ENCODE measurements at places on chromosomes 4 and X. TPM values are rescaled to one million over a fixed set of nuclear protein-coding genes. Genes with fewer than 3 reads are reported as not detected.

DNA sequence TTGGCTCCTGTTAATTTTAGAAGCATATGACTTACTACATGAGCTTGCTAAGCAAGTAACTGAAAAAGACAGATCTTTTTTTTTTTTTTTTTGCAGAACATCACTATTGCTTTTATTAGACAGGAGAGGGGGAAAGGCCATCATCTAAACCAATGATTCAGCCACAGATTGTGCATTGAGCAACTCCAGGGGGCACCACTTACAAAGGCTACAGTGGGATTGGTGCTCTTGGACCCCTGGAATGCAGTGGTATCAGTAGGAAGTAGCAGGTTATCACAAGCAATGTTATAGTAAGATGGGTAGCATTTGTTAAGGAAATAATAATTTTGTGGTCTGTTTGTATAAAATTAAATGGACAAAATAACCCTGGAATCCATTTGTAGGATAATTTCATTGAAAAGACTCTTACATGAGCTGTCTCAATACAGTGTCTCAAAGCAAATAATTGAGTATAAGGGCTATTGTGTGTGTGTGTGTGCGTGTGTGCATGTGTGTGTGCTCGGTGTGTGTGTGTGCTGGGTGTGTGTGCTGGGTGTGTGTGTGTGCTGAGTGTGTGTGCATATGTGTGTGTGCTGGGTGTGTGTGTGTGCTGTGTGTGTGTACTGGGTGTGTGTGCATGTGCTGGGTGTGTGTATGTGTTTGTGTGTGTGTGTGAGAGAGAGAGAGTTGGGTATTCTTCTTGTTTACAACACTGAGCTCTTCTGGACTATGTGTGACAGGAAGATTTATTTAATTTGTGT is 296.3 kb downstream of the PCDH7 start:
- no peaks in the 10 kb centered on the region for H3K4me1 ChIP-seq

DNA sequence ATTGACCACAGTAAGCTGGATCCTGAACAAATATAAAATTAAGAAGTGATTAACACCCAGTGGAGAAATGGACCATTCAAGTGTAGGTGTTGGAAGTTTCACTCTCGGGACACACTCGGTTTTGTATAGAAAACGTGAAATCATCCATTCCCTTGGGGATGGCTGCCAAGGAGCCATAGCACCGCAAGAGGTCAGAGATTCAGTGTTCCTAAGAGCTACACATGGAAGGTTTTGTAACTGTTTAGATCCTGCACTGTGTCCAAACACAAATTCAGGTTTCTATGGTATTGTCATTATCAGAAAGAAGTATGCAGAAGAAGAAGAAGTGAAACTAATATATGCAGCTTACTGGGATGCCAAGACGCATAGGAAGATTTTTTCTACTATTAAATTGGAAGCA is 281.0 kb downstream of the LDB2 start:
- peak; percentile 55 for DNase-seq
- H3K4me1 ChIP-seq: no peaks in the 10 kb centered on the region
- no peak overlapping the region for H3K4me3 ChIP-seq
- H3K27ac ChIP-seq: no peak overlapping the region

- no peak overlapping the region for H3K4me3 ChIP-seq
- DNase-seq: peak; percentile 78
- no peaks in the 10 kb centered on the region for H3K36me3 ChIP-seq
- H3K27ac ChIP-seq: no peak overlapping the region
- no peaks in the 10 kb centered on the region for H3K27me3 ChIP-seq
Measured at GRCh38 chr4:6688879-6689505, 4.7 kb upstream of the S100P start.

DNA sequence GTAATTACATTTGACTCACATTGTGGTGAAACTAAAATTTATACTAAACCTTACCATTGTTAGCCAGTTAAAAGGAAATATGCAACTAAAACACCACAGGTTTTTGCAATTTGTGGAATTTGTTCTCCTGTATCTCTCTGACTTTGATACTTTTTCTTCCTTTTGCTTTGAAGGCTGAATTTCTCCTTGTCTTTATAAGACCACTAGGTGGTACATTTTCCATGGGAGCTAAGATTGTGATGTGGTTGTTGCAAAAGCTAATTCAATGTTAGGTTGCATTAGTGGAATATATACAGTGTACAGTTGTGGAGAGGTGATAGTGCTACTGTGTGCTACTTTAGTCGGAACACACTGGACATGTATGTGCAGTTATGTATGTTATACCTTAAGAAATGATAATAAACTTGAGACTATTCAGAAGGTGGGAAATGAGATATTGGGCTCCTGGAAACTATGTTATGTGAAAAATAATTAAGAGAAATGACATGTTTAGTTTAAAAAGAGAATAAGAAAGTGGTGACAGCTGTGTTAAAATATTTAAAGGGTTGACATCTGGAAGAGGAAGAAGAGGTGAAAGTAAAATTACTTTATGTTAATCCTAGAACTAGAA is 70.3 kb downstream of the ARL9 start:
- no peak for DNase-seq
- no peaks in the 10 kb centered on the region for H3K27me3 ChIP-seq
- no peaks in the 10 kb centered on the region for H3K4me1 ChIP-seq

- no peaks in the 10 kb centered on the region for H3K27me3 ChIP-seq
- H3K36me3 ChIP-seq: no peaks in the 10 kb centered on the region
- no peak within 1 kb of the TSS for H3K27ac ChIP-seq
- peak within 1 kb of the TSS; percentile 74 for H3K4me3 ChIP-seq
- H3K4me1 ChIP-seq: no peaks in the 10 kb centered on the region
- peak; percentile 29 for DNase-seq
Measured at GRCh38 chrX:153598541-153599191, at the start of gene CCNQ. CCNQ (minus strand) TSS chrX:153599139; CDS start chrX:153599073, 66 bp downstream.

DNA sequence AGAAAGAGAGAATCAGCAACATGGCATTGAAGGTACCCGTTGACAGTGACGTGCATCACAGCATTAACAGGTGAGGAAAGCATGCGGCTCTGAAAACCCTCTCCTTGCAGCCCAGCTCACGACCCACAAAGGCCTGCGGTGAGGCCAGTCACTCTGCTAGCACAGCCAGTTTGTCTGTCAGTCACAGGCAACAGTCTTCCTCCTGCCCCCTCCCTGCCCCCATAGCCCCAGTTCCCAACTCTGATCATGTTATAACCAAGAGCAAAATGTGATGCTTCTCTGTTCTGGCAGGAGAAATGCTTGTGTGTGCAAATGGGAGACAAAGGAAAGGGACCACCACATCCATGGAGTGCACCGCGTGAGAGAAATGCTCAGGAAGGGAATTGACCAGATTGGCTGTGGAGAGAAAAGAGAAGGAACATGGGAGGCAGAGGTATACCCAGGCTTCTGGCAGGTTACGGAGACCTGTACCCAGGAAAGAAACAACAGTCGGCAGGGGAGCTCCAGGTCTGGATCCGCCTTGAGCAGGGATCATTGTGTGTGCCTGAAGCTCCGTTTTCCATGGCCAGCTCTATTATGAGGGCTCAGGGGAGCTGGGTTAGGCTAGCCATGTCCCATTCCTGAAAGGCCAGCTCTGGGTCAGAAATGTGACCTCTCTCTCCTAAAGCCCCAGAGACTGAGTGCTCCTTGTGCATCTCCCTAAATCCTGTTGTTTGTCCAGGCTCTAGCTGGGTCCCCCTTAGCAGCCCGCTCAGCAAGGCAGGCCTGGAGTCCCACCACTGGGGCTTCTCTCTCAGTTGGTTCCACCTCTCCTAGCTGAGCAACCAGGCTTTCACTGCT is 139.7 kb upstream of the MAMLD1 start:
- no peak overlapping the region for H3K27ac ChIP-seq
- DNase-seq: no peak
- H3K36me3 ChIP-seq: no peaks in the 10 kb centered on the region
- H3K4me3 ChIP-seq: no peak overlapping the region

DNA sequence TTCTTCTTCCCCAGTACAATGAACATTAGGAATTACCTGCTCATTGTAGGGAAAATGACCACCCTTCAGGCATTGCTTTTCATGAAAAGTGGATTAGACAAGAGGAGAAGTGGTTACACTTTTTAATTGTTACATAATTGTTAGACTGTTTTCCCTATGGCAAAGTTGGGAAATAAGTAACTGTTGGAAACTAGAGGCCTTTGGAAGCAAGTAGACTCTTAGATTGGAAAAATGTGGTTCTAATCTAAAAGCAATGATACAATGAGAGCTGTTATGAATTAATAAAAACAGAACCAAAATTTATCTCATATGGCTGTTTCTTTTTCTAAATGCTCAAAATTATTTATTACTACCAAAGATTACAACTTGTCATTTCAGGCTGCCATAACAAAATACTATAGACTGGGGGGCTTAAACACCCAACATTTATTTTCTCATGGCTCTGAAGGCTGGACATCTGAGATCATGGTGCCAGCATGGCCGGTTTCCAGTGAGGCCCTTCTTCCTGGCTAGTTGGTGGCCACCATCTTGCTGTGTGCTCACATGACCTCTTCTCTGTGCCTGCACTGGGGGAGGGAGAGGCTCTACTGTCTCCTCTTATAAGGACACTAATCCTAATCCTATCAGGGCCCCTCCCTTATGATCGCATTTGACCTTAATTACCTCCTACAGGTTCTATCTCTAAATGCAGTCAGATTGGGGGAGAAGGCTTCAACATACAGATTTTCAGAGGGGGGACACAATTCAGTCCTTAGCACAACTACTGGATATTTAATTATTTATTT is 12.5 kb downstream of the CC2D2A start:
- peaks cover 3% of the 10 kb centered on the region for H3K36me3 ChIP-seq
- H3K27ac ChIP-seq: no peak overlapping the region
- H3K27me3 ChIP-seq: no peaks in the 10 kb centered on the region
- H3K4me1 ChIP-seq: no peaks in the 10 kb centered on the region

DNA sequence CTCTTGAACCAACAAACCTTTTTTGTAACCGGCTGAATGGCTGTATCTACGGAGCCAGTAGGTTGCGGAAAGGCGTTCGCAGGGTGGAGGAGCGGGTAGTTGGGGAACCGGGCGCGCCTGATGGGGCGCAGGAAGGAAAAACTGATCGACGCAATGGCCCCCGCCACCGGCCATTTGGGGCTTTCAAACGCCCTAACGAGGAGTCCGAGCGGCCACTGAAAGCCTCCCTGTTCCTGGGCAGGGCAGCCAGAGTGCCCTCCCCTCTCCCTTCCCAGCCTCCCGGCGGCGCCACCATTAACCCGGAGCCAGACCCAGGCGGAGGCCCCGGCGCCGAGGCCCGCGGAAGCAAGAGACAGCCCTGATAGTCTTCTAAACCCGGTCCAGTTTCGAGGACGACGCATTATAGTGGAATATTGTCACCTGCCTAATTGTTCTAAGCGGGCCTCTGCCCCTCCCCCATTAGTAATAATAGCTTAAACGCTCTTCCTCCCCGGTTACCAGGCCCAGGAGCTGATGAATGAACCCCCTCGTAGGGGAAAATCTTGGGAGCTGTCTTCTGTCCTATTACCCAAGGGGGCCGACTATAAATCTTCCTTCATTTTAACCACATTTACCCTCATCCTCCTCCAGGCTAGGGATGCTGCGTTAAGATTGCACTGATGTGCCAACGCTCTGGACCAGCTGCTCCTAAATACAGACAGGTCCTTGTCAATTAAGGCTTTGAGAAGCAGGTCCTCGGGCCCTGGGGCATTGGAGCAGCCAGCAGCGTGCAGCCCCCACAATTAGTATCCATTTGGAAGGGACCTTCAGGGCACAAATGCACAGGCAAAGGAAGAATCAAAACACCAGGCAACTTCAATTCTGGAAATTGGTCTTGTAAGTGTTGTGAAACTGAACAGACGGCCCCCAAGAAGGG is 61.6 kb upstream of the TMEM33 start:
- peaks cover 65% of the 10 kb centered on the region for H3K27me3 ChIP-seq
- H3K4me1 ChIP-seq: no peaks in the 10 kb centered on the region
- DNase-seq: no peak

- H3K36me3 ChIP-seq: no peaks in the 10 kb centered on the region
- H3K27ac ChIP-seq: no peak overlapping the region
- no peak for DNase-seq
- no peaks in the 10 kb centered on the region for H3K4me1 ChIP-seq
- no peaks in the 10 kb centered on the region for H3K27me3 ChIP-seq
- no peak overlapping the region for H3K4me3 ChIP-seq
Measured at GRCh38 chr4:128298852-128299251, 11.2 kb upstream of the PGRMC2 start.

GRCh38 chr4:42149004-42149403 is 3.5 kb downstream of the BEND4 start:
- no peaks in the 10 kb centered on the region for H3K36me3 ChIP-seq
- H3K4me1 ChIP-seq: no peaks in the 10 kb centered on the region
- no peak for DNase-seq
- H3K27me3 ChIP-seq: no peaks in the 10 kb centered on the region
- no peak overlapping the region for H3K4me3 ChIP-seq

- no peak overlapping the region for H3K4me3 ChIP-seq
- no peaks in the 10 kb centered on the region for H3K4me1 ChIP-seq
- no peak overlapping the region for H3K27ac ChIP-seq
- no peak for DNase-seq
Measured at GRCh38 chrX:142363501-142363900, 158.4 kb upstream of the MAGEC2 start.

- H3K36me3 ChIP-seq: no peaks in the 10 kb centered on the region
- H3K4me3 ChIP-seq: no peak overlapping the region
- DNase-seq: no peak
- H3K27ac ChIP-seq: no peak overlapping the region
Measured at GRCh38 chrX:123685232-123685631, 47.6 kb downstream of the THOC2 start.

DNA sequence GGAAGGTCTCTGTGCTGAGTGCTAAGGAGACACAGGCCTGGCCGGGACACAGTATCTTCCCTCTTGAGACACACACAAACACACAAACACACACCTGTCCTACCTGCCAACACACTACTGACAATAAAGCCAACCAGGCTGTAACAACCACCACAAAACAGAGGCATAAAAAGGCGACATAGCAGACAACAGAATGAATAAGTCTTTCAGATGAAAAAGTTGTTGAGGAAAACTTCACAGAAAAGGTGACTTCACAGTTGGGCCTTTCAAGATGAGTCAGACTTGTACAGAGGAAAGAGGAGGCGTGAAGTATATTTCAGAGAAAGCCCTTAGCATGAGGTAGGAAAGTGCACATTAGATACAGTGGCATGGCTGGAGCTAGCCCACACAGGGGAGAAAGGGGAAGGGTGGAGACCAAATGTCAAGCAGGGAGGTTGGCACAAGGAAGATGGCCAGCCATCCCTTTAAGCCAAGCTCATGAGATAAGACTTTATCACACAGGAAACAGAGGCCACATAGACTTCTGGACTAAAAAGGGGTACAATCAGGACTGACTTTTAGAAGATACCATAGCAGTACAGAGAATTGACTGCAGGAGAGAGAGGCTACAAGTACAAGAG is 54.0 kb downstream of the SLC9A7 start:
- no peak overlapping the region for H3K4me3 ChIP-seq
- no peak for DNase-seq
- H3K27me3 ChIP-seq: peaks cover 2% of the 10 kb centered on the region
- H3K36me3 ChIP-seq: no peaks in the 10 kb centered on the region
- no peaks in the 10 kb centered on the region for H3K4me1 ChIP-seq

MSL3 gene
- total RNA-seq: 27.1 TPM

STK32B gene
- total RNA-seq: 18.2 TPM

CHIC1 gene
- total RNA-seq: 14.0 TPM

SSX2B gene
- total RNA-seq: not detected
